Osteocyte (in vitro differentiated cells): ENCODE measurements at places on chromosomes 1 and 21. TPM values are rescaled to one million over a fixed set of nuclear protein-coding genes. Genes with fewer than 3 reads are reported as not detected.

CD53 gene
- total RNA-seq = not detected in 2 replicates

CACNA1E gene
- total RNA-seq = not detected in 2 replicates

GBP7 gene
- not detected in 2 replicates for total RNA-seq

MYCBP gene
- 2.3 and 3.0 TPM in 2 replicates for total RNA-seq

AKNAD1 gene
- total RNA-seq = 0.70 and 1.1 TPM in 2 replicates

TTC39A gene
- total RNA-seq = 0.73 and 1.3 TPM in 2 replicates

RGSL1 gene
- not detected in 2 replicates for total RNA-seq

DCDC2B gene
- not detected in 2 replicates for total RNA-seq

KIF26B gene
- 8.6 and 8.8 TPM in 2 replicates for total RNA-seq

NES gene
- 24.2 and 26.5 TPM in 2 replicates for total RNA-seq

PRKACB gene
- 35.3 and 35.4 TPM in 2 replicates for total RNA-seq

SEC22B gene
- total RNA-seq = 40.0 and 40.8 TPM in 2 replicates

GRCh38 chr1:16459352-16459925, 18.9 kb downstream of the NECAP2 start:
- DNase-seq = no peak

GRCh38 chr21:46229923-46230260, 1.3 kb upstream of the LSS start:
- no peak for DNase-seq

GRCh38 chr1:22206551-22207125, 63.7 kb upstream of the WNT4 start:
- DNase-seq = no peak

GRCh38 chr1:42971841-42972291, 13.2 kb upstream of the SLC2A1 start:
- no peak for DNase-seq

DNA sequence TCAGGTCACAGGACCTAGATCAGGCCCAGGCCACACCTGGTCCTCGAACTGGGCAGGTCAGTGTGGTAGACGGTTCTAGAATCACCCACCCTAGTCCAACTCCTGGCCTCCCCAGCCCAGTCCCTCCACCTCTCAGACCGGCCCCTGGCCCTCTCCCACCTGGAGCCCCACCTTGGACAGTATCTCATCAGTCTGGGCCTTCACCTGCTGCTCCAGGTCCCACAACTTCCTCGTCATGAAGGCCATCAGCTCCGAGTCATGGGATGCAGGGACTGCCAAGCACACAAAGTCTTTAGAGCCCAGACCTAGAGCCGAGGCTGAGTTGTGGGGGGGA, 8.7 kb downstream of the UBXN11 start:
- DNase-seq = no peak

- no peak for DNase-seq
Observed at GRCh38 chr1:69985901-69986439, 219.4 kb downstream of the LRRC40 start.

- DNase-seq = no peak
Observed at GRCh38 chr1:179166663-179167417, 62.6 kb downstream of the ABL2 start.

DNA sequence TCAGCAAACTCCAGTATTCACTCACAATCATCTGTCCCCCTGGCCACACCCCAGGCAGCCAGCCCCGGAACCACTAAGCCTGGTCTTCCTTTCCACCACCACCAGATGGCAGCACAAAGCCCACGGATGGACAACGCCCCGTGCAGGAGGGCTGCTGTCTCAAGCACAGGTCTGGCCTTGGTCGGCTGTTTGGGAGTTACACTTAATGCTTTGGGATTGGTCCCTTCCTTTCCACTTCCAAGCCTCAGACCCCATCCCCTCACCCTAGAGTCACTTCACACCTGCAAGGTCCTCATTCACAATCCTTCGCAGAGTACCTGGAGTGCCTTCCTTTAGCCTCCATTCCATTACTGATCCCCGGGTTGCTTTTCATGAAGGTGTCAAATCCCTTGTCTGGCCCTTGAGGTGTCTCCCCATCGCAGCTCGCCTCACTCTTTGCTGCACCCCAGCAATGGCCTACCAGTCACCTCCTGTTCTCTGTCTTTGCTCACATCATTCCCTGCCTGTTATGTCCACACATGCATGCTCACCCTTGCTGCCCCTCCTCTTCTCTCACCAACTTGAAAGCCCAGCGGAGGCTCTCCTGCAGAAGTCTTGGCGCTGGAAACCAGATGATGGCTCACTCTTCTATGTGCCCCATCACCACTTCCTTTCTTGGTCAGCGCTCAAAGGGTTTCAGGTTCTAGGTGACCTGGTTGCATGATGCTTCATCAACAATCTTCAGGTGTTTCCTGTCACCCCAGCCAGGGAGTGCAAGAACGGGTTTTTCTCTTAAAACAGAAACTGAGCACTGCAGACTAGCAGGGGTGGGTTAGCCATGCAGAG, 24.9 kb upstream of the KCNA2 start:
- DNase-seq = peak; percentile 85

DNA sequence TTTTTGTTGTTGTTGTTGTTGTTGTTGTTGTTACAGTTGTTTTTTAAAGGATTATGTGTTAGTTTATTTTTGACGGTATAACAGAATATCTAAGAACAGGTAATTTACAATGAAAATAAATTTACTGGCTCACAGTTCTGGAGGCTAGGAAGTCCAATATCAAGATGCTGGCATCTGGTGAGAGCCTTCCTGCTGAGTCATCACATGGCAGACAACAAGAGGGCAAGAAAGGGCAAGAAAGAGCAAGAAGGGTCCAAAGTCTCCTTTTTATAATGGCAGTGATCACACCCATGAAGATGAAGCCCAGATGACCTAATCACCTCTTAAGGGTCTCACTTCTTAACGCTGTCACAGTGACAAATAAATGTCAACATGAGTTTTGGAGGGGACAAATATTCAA, 142.1 kb downstream of the NEGR1 start:
- no peak for DNase-seq

DNA sequence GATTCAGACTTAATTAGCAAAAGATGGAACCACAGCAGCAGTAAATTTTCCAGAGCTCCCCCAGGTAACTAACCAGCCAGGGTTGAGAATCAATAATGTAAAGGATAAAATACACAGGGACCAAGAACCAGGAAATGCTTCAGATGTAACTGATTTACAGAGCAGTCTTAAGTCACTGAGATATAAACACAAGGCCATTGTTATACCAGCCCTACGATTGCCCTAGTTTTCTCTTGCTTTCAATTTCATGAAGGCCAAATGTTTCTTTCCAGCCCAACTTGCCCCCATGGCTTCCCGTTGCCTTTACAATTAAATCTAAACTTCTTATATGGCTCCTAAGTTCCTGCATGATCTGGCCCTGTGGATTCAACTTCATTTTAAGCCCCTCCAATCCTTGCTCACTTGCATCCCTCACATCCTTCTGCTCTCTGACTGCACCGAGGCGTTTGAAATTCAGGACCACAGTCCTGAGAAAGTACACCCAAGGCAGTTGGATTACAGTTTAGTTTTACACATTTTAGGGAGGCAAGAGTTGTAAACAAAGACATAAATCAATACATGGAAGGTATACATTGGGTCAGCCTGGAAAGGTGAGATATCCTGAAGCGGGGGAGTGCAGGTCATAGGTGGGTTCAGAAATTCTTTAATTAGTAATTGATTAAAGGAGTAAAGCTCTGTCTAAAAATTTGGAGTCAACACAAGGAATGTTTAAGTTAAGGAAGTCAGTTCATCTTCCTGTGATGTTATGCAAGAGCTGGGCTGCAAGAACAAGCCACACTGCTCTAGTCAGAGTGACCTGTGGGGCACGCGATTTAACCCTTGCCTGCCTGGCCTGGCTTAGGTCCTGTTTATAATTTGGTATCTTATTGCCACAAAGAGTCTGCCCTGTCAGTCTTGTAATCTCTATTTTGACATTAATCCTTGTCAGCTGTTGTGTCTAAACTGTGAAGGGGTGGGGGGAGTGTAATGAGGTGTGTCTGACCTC, 69.9 kb upstream of the COG2 start:
- no peak for DNase-seq

GRCh38 chr1:172397221-172397620, 23.3 kb upstream of the C1orf105 start:
- no peak for DNase-seq
